ENCODE measurements at places on chromosomes 6 and 20. TPM values are rescaled to one million over a fixed set of nuclear protein-coding genes. Genes with fewer than 3 reads are reported as not detected.

GABRR1 gene
- total RNA-seq: not detected

BNIP5 gene
- 0.10 TPM for total RNA-seq

SYNCRIP gene
- 98.3 TPM for total RNA-seq

SMLR1 gene
- not detected for total RNA-seq

KHDC1L gene
- total RNA-seq: not detected

PSORS1C1 gene
- total RNA-seq: not detected

MMP24 gene
- total RNA-seq: not detected

C20orf144 gene
- 0.27 TPM for total RNA-seq

TRDN gene
- not detected for total RNA-seq

SLC17A9 gene
- total RNA-seq: 44.6 TPM

CSE1L gene
- total RNA-seq: 38.5 TPM

VWA7 gene
- 5.6 TPM for total RNA-seq

GPR63 gene
- total RNA-seq: 0.10 TPM

NOX3 gene
- total RNA-seq: not detected

ELOVL2 gene
- total RNA-seq: not detected

COL19A1 gene
- 56.9 TPM for total RNA-seq

SULF2 gene
- 1.7 TPM for total RNA-seq

- no peak for DNase-seq
These were observed 209.2 kb upstream of the PMEPA1 start for GRCh38 chr20:57919049-57919448.

- DNase-seq: peak; percentile 9
These were observed 13.3 kb downstream of the FRK start for GRCh38 chr6:116047173-116047933.

- no peak for DNase-seq
These were observed 85.5 kb upstream of the HTR1B start for GRCh38 chr6:77548662-77549366.

DNA sequence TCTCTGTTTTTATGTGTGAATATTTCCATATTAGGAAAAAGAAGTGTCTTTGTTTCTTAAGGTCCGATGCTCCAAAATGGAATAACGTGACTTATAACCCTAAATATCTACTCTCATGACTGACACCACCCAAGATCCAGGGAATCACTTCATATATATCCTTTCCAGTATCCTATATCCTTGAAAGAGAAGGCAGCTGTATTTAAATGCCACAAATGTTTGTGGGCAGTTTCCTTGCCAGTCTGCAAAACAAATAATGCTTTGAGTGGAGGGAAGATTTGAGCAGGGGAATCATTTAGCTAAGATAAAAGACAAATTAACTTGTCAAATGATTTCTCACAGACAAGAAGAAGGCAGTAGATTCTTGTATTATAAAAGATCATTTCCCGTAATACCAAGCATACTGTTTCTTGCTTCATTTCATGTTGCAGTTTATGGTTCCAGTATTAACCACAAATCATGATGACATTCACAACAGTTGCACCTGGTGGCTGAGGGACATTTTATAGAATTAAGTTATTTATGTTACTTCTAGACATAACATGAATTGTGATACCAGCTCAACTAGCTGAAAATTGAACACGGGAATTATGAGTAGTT is 30.0 kb upstream of the FABP7 start:
- DNase-seq: no peak

- no peak for DNase-seq
These were observed 6.1 kb downstream of the PTPRT start for GRCh38 chr20:43183536-43184070.

DNA sequence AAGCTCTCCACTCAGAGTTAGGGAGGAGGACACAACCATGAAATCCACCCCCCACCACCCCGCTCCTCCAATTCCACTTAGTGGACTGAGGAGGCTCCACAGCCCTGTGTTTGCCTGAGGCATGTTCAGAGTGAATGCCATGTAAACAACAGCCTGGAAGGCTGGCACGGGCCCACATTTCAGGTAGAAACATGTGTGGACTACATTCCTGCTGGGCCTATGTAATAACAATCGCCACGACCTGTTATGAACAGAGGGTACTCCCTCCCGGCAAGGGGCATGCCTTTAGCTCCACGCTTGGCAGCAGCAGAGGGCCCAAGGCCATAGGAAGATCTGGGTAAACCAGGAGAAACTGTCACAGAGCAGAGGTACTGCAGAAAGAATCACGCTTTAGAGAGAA is 65.5 kb downstream of the ISM1 start:
- DNase-seq: no peak

GRCh38 chr6:4347877-4348276 is 212.5 kb upstream of the ECI2 start:
- DNase-seq: no peak

GRCh38 chr6:92496527-92496926 is 922.8 kb downstream of the EPHA7 start:
- DNase-seq: no peak

- no peak for DNase-seq
These were observed 466.9 kb downstream of the CD83 start for GRCh38 chr6:14584450-14584849.

DNA sequence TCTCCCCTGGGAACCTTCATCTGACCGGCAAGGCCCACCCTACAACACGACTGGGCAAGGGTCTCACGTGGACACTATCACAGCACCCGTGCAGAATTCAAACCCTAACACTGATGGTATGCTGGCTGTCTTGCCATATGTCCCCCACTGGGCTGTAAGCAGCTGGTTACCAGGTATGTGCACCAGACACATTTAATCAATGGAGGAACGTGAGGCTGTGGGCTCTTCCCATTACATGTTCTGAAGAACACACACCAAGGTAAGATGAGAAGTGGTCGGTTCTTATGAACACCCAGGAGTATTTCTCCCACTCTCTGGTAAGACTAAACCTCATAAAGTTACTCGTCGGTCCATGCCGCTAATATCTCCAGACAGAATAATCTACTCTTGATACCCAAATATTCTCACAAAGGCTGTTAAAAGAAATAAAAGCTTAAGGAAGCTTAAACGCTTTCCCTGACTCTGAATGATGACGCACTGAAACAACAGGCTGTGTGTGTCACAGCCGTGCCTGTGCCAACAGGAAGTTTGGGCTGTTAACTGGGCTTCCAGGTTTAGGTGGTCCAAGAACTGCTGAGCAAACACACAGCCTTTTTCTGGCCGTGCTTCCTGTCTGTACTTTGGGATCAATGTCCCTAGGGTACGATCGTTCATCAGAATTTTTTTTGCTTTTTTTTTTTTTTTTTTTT is 75.3 kb downstream of the SLC23A2 start:
- no peak for DNase-seq

DNA sequence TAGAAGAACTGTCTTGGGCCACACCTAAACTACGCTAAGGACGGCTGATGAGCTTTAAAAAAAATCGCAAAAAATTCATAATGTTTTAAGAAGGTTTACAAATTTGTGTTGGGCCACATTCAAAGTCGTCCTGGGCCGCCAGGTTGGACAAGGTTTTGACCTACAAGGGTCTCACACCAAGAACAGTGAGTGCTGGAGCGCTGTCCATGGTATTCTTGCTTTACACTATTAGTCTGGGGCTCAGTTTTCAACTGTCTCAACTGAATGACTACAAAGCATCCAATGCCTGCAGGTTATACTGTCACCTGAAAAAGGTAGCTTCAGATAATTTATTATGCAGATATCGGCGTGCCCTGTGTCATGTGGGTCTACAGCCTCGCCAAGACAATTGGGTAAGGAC is 3.7 kb upstream of the FAXC start:
- DNase-seq: no peak

GRCh38 chr20:9837634-9838033 is 1.2 kb downstream of the PAK5 start:
- DNase-seq: no peak

DNA sequence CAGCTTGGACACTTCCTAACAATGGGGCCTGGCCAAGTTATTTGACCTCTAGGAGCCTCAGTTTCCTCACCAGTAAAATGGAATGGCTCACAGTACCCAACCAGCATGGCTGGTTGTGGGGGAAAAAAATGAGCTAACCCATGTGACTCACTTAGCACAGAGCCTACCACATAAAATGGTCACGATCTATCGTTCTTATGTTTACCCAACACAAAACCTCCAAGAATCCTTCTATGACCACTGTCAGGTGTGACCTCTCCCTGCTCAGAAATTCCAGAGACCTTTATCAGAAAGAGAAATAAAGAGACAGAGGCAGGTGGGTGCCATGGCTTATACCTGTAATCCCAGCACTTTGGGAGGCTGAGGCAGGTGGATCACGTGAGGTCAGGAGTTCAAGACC is 39.4 kb downstream of the BPIFB1 start:
- DNase-seq: no peak

GRCh38 chr6:38183856-38184584 is 364.5 kb downstream of the ZFAND3 start:
- DNase-seq: no peak

- no peak for DNase-seq
These were observed 105.3 kb upstream of the NAA20 start for GRCh38 chr20:19911810-19912382.

GRCh38 chr20:16479666-16480065 is 93.6 kb downstream of the KIF16B start:
- no peak for DNase-seq

DNA sequence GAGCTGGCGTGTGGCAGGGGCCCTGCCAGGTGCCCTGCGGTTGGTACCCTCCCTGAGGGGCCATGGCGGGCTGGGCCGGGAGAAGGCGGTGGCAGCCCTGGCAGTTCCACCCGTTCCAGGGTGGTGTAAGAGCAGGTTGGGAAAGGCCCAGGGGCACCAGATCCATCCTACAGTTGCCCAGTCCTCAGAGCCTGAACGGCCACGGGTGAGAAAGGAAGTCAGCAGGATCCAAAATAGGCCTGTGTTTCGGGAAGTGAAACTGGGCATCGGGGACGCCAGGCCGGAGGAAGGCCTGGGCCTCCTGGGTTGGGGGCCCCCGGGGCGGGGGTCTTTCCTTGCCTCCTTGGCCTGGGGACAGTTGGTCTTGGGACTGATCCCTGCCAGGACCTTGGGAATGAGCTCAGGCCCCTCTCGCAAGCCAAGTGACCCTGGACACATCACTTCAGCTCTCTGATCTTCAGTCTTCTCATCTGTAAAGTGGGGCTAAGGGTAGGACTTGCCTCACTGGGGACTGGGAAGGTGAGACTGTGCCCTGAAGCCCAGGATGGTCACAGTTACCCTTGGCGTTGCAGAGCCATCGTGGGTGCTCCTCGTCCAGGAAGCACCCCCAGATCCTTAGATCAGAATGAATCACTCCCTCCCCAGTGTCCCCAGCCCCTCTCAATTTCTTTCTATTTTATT is 18.1 kb upstream of the NOL4L start:
- DNase-seq: peak; percentile 55

DNA sequence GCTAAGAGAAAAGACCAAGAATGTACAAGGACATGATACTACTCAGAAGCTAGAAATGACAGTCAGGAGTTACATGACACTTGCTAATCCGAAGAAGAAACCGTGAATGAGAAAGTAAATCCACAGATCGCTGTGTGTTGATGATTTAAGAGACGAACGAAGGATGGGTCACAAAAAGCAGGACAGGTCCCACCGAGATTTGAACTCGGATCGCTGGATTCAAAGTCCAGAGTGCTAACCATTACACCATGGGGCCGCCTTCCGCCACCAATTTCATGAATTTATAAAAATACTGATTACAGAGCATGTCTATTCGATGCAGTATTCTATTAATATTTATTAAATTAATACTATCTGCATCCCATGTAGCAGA is 54.0 kb upstream of the BTN3A2 start:
- DNase-seq: peak; percentile 61

DNA sequence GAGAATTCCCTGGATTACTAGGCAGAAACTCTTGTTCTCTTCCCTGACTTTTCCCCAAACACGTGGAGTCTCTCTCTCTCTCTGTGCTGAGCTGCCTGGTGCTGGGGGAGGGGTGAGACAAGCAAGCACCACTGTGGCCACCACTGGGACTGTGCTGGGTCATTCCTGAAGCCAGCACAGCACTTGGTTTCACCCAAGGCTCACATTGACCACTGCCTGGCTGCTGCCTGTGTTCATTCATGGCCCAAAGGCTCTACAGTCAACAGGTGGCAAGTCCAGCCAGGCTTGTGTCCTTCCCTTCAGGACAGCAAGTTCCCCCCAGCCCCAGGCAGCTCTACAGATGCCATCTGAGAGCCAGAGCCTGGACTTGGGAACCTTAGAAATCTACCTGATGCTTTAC is 92.2 kb downstream of the CTNNBL1 start:
- DNase-seq: no peak

DNA sequence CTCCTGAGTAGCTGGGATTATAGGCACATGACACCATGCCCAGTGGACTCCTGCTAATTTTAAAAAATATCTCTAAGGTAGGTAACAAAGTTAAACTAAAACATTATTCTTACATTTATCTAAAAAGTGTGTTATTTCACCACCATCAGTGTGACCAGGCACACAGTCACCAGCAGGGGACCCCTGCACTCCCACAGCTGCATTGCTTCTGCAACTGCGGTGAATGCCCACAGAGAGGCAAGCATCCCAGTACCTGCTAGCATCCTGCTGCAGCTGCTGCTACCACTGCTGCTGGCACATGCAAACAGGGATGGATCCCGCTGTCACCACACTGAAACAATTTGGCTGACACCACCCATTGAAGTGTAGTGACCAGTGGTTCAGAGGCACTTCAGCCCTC is 21.9 kb upstream of the EPB41L2 start:
- no peak for DNase-seq

DNA sequence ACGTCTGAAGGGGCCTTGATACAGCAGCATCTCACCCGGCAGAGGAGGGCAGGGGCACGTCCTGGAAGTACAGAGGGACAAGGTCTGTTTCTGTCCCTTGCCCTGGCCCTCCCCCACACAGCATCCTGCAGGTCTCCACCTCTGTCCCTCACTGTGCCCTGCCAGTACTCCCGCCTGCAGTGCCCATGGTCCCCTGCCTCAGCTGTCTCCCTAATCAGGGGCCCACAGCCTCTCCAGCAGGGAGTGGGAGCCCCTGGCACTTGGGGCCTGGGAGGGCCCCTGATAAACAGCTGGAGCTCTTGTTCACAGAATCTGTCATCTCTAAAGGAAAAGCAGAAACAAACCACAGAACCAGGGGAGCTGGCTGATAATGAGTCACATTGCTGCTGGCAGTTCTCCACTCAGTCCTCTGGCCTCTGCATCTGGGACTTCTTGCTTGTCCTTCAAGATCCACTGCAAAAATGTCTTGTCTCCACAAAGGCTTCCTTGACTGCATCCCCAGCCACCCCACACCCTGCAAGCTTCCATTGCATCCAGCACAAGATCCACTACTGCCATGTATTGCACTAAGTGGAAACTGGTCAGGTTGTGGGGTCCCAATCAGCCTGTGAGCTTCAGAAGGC is 33.2 kb upstream of the TAF8 start:
- no peak for DNase-seq
